Glomerular endothelial cell (primary cell): ENCODE measurements at places on chromosomes 16 and 17. TPM values are rescaled to one million over a fixed set of nuclear protein-coding genes. Genes with fewer than 3 reads are reported as not detected.

P2RX5 gene
- 1.2 and 2.9 TPM in 2 replicates for total RNA-seq

ASIC2 gene
- 4.6 TPM in 1 of 2 replicates, not detected in the other for total RNA-seq

CCL16 gene
- not detected in 2 replicates for total RNA-seq

HIGD1B gene
- total RNA-seq = not detected in 2 replicates

CHST6 gene
- 0.34 and 1.5 TPM in 2 replicates for total RNA-seq

SAT2 gene
- 42.6 and 47.6 TPM in 2 replicates for total RNA-seq
